Frontal cortex (tissue), 4 donors: ENCODE measurements at places on chromosomes 7 and 10. TPM values are rescaled to one million over a fixed set of nuclear protein-coding genes. Genes with fewer than 3 reads are reported as not detected.
A peak's percentile ranks its signal among the peaks of the same experiment; 100 is the strongest.

DNA sequence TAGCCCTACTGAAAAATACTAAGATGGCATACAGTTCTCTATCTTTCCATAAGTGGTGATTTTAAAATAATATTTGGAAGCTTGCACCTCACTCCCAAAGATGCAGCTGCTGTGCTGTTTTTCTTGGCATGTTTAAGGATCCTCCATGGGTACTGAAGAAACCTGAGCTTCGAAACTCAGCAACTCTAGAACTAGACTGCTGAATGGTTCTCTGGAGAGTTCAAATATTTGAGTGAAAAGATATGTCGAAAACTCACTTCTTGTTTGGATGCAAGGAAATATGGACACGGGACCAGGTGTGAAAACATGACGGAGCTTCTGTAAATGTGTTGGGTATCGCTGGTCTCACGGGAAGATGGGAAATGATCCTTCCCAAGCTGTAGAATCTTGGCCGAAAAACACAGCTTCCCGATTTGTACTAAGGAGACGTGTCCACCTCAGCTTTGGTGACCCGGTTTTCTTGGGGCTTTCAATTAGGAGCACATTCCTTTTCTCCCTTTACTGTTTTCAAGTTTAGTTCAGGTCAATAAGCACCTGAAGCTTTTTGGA is 543.8 kb upstream of the NRP1 start:
- no peak for DNase-seq

DNA sequence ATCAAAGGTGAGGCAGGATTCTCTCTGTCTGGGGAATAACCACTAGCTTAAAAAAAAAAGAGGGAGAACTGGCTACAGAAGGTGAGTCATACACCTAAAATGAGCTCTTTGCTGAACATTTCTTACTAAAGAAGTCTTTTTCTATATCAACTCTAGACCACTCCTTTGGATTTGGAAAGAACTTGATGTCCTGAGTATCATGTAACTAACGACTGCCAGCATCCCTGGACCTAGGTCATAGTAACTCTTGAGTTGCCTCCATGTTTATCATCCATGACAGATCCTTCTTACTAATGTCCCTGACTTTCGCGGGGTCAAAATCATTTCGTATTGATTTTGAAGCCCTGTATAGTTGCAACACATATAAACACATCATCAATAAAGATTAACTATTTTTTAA is 89.1 kb downstream of the CNOT4 start:
- no peak for DNase-seq

DNA sequence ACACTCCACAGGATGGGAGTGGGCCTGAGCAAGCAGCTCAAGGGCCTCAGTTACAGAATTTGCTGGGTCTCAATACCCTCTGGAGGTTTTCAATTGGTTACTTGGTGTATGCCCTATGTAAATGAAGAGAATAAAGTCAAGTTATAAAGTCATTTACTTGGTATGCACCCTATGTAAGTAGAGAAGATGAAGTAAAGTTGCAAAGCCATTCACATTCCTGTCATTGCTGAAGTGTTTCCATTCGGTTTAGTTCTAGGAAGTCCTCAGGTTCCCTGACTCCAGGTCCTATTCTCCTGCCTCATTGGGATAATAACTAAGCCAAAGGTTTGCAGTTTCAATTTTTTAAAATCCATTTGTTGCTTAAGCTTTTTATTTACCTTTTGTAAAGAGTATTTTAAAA is 272.6 kb upstream of the NPSR1 start:
- no peak for DNase-seq

GRCh38 chr10:79446758-79447084 is 1.3 kb upstream of the ZCCHC24 start:
- no peak for DNase-seq

DNA sequence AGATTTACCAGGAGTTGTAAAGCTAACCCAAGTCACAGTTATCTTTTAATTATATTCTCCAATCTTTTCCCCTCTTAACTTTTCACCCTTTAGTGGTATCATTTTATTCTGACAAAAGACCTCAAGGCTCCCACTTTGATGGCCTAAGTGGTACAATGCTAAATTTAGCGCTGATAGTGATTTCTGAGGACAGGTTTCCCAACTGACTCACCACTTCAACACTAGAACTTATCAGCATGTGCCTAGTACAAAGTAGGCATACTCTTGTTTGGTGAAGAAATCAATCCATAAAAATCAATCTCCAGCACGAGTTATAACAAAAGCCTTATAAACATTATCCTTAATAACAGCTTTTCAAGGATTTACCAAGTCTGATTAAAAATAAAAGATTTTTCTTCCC is 7.5 kb downstream of the SNX13 start:
- DNase-seq = no peak

- no peak for DNase-seq
Measured at GRCh38 chr7:131562941-131563340, 6.5 kb upstream of the PODXL start.

DNA sequence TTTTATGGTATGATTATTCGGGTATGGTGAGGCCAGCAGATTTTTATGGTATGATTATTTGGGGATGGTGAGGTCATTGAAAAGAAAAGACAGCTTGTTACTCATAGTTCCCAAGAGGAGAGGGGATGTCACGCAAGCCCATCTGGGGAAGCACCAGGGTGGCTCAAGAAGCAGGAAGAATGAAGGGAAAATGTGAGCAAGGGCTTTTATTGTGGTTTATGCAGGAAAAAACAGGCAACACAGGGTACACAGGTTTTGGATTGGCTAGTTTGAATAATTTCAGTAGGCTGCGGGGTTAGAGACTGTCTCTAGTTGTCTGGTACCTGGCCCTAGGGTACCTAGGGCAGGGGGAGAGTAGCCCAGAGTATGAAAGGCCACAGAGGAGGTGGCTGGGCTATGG is 26.8 kb upstream of the DGKI start:
- DNase-seq = no peak

DNA sequence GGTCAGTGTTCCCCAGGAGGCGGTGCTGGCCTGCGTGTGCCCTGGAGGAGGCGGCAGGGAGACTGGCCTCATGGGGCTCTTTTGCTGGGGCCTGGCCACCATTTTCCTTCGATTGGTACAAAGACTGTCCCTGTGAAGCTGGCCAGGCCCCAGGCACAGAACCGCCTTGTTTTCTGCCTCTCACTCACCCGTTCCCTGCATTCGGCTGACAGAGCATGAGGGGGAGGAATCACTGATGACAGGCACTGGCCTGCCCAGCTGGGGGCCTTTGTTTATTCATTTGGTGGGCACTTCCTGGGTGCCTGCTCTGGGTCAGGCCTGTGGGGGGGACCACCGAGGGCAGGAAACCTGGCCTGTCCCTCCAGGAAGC is 139.2 kb downstream of the FAM53B start:
- peak; percentile 73 for DNase-seq

DNA sequence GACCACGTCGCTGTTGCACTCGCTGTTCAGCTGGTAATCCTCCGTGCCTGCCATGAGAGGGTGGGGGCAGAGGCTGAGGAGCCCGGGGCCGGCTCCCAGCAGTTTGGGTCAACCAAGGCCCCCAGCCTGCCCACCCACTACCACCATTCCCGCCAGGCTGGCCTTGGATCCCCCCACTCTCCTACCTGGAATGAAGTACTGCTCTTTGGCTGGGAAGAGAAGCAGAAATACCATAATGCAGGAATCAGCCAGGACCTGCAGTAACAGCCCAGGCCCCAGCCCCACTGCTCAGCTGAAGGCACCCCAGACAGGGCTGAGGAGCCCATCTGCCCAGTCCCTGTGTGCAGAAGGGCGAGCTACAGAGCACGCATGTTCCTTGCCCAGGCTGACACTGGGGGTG is 138.0 kb downstream of the SLIT1 start:
- DNase-seq = no peak

VSTM2A gene
- total RNA-seq = 99.1 TPM

PTPN20 gene
- 18.8 TPM for total RNA-seq

DNA sequence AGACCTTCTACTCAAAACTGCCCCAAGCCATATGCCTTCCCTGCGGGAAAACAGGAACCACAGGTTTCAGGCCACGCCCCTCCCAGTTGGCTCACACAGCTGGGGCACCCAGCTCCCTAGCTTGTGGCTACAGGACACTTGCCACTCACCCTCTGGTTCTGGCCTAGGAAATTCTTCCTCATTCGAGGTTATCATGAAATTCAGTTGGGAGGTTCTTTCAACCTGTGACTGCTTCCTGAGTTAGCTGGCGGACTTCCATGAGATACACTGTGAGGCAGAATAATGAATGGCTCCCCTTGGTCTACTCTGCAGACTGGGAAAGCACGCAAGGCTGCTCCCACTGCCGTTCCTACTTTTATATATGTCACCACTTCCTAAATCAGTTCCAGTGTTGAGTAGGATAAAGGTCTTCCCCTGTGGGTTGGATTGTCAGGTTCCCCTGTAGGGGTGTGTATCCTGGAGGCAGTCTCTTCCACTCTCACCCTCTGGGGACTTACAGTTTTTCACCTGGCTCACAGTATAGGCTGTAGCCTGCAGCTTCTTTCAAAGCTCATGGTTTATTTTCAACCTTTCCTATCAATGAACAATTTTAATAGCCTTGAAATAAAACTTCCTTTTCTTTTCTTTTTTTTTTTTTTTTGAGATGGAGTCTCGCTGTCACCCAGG is 37.0 kb downstream of the GPR22 start:
- DNase-seq = no peak

DNA sequence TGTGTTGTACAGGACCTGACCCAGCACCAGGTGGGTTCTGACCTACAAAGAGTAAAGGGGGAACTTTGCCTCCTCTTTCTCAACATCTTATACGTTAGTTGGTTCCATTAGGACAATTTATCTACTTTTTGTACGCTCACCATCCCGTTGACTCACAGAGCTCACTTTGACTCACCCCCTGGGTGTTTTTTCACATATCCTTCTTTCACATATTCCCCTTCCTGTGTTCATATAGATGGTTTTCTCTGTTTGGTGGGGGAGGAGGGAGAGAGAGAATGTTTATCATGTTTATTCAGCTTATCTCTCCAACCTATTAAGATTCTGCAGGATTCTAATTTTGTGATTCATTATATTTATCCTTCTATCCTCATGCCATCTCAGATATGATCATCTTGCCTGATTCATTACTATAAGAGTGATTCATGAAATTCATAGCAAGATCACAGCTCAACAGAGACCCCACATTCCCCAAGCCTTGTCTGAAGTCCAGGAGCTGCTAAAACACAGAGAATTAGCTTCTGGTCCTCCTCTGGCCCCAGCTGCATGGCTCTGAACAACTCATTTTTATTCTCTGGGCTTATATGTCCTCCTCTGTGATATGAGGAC is 37.2 kb downstream of the PRSS2 start:
- no peak for DNase-seq

- DNase-seq = no peak
Measured at GRCh38 chr10:35452171-35452570, 115.9 kb downstream of the CCNY start.

ABCB1 gene
- 6.5 TPM for total RNA-seq

DNA sequence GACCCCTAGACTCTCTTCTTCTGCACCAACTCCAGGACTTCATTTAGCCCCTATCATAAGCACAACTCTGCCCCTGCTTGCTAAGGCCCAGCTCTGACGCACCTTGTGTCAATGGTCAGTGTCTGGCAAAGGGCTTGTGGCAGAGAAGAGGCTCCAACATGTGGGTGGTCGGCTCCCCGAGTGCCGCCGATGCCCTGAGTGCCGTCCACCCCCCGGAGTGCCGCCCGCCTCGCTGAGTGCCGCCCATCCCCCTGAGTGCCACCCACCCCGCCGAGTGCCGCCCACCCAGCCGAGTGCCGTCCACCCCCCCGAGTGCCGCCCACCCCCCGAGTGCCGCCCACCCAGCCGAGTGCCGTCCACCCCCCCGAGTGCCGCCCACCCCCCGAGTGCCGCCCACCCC is 50.3 kb downstream of the ASB13 start:
- DNase-seq = no peak

KEL gene
- total RNA-seq = 0.82 TPM

GRCh38 chr7:36875794-36876193 is 151.5 kb upstream of the AOAH start:
- no peak for DNase-seq

TMEM184A gene
- not detected for total RNA-seq

GRCh38 chr10:26372513-26373354 is 65.4 kb upstream of the APBB1IP start:
- DNase-seq = no peak

- peak; percentile 65 for DNase-seq
Measured at GRCh38 chr7:7103343-7104313, 78.7 kb upstream of the C1GALT1 start.

- DNase-seq = no peak
Measured at GRCh38 chr10:43970018-43970698, 321.5 kb upstream of the ZNF32 start.

GRCh38 chr10:123149162-123149567 is 1.2 kb downstream of the HMX2 start:
- DNase-seq = peak; percentile 18

LIPF gene
- total RNA-seq = not detected

ARID5B gene
- 19.6 TPM for total RNA-seq

SLC25A13 gene
- total RNA-seq = 11.4 TPM

DNA sequence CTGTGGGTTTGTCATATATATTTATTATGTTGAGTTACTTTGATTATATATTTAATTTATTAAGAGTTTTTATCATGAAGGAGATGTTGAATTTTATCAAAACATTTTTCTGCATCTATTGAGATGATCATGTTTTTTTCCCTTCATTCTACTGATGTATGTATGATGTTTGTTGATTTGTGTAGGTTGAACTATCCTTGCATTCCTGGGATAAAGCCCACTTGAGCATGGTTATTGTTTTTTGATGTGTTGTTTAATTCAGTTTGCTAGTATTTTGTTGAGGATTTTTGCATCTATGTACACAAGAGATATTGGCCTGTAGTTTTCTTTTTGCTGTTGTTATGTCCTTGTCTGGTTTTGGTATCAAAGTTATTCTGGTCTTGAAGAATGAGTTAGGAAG is 31.1 kb downstream of the SCART1 start:
- no peak for DNase-seq

DNA sequence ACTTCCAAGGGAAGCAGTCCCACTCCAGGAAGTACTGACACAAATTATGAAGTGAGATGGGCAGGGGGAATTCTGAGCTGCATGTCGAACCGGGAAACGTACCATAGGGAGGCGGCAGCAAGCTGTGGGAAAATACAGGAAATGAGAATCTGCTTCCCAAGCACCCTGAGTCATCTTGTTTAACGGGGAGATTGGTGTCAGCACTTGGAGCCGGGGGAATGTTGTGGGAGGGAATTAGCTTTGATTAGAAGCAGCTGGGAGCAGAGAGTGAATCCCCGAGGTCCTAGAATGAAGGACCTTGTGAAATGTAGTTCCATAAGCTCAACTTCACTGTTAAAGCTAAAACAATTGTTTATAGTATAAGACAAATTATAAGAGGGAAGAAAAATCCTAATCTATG is 141.4 kb upstream of the PRKCQ start:
- no peak for DNase-seq

- no peak for DNase-seq
Measured at GRCh38 chr10:122054048-122055025, 65.4 kb downstream of the TACC2 start.

- DNase-seq = no peak
Measured at GRCh38 chr7:117555260-117555659, 75.4 kb downstream of the CFTR start.

DNA sequence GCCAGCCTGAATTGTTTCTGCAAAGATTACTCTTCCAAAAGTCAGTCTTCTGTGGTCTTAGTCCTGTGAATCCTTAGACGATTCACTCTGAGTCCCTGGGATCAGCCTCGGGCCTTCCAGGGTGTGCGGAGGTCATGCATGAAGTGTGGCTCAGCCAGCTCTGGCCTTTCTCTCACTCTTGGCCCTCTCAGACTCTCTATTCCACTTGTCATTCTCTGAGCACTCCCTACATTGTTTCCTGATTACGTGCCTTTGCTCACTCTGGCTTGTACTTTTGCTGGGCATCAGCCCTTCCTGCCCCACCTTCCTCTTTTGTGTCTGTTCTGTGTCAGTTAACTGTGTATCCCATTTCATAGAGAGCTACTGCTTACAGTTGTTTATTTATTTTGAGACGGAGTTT is 36.0 kb downstream of the CCNY start:
- DNase-seq = no peak

GRCh38 chr10:52313933-52314821 is at the start of gene DKK1:
Gene DKK1, plus strand, starts transcription at chr10:52314281. Its CDS starts 154 bp downstream, at chr10:52314435.
- no peak for DNase-seq
